ENCODE measurements at places on chromosomes 3 and 15. TPM values are rescaled to one million over a fixed set of nuclear protein-coding genes. Genes with fewer than 3 reads are reported as not detected.

DNA sequence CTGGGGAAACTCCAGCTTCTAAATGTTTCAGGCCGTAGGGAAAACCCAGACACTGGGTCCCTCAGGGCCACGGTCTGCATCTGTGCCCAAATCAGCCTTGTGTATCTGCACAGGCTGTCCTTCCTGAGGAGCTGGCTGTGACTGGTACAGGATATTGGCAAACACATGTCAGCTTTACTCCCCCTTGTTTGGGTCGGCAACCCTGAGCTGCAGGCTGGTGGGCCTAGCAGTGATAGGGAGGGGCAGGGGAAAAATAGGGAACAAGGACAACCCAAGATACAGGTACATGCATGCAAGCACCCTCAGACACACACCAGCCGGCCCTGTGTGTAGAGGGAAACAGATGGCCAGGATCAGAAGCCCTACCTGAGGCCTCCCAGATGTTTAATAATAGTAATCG is 28.7 kb upstream of the HCN4 start:
- DNase-seq = no peak

GRCh38 chr3:4551051-4551711 is 58.0 kb downstream of the ITPR1 start:
- no peak for DNase-seq

DNA sequence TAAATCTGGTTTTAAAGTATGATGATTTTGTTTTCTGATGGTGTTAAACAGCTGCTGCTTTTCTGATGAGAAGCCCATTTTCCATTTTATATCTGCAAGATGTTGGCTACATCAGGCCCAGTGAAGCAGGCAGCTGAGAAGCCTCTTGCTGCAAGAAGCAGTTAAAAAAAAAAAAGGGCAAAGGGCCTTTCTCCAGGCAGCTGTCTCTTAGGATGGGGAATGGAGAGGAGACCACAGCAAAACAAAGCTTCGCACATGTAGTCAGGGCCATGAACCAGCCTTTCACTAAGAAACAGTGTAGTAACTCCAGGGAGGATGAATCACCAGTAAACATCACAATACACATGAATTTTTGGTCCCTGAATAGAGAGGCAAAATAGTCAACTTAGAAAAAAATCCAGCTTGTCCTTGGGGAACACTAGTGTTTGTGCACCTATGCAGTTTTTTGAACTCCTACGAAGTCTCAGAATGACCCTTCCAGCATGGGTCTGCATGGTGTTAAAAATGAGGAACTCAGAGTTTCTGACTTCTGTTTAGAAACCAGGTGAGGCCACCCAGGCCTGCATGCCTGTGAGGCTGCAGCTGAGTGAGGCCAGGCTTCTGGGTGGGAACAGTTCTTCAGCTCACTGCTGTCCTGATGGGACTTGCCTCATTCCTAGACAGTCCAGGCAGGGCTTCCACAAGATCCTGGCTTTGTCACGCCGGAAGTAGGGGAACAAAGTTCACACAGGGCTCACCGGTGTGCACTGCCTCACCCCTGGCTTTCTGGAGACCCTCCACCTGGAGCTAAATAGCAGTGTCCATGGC is 518.7 kb downstream of the MCTP2 start:
- peak; percentile 34 for DNase-seq

DNA sequence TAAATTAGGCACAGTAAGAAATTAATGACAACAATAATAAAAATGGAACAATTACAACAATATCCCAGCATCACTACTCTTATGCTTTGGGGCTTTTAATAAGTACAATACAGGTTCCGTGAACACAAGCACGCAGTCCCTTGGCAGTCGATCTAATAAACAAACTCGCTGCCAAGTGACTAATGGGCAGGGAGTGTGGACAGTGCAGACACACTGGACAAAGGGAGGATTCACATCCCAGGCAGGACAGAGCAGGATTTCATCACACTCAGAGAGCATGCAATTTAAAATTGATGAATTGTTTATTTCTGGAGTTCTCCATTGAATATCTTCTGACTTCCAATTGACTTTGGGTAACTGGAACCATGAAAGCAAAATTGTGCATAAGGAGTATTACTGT is 524.1 kb upstream of the CFAP20DC start:
- DNase-seq = no peak

DNA sequence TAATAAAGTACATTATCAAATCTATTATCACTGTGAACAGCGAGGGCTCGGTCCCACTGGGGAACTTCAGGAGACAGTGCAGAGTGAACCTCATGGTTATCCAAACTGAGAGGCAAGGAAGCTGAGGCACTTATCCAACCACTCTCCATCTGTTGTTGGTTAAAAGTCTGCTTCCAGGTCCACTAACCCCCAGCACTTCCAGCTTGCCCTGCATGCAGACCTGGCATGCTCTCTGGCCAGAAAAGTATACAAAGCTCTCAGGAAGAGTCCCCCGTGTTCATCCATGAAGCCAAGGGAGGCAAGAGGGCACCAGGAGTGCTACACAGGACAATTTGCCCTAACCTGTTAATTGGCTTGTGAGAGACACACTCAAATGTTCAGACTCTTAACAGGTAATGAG is 36.0 kb downstream of the FBN1 start:
- no peak for DNase-seq

DNA sequence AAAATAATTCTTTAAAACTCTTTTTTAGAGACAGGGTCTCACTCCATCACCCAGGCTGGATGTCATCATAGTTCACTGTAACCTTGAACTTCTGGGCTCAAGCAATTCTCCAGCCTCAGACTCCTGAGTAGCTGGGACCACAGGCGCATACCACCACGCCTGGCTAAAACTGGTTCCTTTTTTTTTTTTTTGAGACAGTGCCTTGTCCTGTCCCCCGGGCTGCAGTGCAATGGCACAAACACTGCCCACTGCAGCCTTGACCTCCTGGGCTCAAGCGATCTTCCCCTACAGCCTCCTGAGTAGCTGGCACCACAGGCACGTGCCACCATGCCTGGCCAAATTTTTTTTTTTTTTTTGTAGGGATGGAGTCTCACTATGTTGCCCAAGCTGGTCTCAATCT is 23.7 kb upstream of the FURIN start:
- DNase-seq = no peak

GRCh38 chr3:29317659-29318173 is 36.8 kb downstream of the RBMS3 start:
- no peak for DNase-seq

GRCh38 chr3:169759256-169759655 is 5.6 kb downstream of the TERC start:
- DNase-seq = no peak

LMOD3 gene
- polyA plus RNA-seq = 163 TPM

SUSD5 gene
- polyA plus RNA-seq = 1.2 TPM

WDR93 gene
- polyA plus RNA-seq = 0.14 TPM

CRYGS gene
- polyA plus RNA-seq = 3.5 TPM
